ENCODE measurements at places on chromosomes 6 and 20. TPM values are rescaled to one million over a fixed set of nuclear protein-coding genes. Genes with fewer than 3 reads are reported as not detected.

Gene EYA2
- total RNA-seq, result 0.10 TPM

Gene HUS1B
- 0.98 TPM for total RNA-seq

Gene LGSN
- not detected for total RNA-seq

Gene CRIP3
- total RNA-seq, result not detected

DNA sequence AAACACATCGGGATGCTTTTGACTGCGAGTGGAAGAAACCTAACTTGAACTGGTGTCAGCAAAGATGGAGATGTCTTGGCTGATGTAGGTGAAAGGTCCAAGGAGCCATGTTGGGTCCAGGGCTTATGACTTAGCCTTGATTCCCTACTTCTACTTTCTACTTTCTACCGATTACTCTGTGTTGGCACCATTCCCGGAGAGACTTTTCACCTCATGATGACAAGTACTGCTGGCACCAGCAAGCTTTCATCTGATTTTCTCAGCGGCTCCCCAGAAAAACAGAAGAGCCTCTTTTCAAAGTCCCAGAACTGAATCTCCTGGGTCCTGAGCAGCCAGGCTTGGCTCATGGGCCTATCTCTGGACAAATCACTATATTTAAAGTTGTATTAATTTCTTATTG lies 4.9 kb upstream of the EDN3 start:
- DNase-seq, result no peak

DNA sequence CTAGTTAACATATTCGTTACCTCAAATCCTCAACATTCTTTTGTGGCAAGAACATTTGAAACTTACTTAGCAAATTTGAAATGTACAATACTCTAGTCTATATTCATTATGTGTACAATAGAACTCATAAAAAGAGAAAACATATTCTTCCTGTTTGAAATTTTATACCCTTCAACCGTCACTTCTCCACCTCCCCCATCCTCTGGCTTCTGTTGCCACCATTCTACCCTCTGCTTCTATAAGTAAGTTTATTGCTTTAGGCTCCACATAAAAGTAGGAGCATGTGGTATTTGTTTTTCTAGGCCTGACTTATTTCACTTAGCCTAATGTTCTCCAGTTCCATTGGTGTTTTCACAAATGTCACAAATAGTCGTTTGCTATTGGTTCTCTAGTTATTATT lies 205.3 kb downstream of the TENT5A start:
- DNase-seq, result no peak

DNA sequence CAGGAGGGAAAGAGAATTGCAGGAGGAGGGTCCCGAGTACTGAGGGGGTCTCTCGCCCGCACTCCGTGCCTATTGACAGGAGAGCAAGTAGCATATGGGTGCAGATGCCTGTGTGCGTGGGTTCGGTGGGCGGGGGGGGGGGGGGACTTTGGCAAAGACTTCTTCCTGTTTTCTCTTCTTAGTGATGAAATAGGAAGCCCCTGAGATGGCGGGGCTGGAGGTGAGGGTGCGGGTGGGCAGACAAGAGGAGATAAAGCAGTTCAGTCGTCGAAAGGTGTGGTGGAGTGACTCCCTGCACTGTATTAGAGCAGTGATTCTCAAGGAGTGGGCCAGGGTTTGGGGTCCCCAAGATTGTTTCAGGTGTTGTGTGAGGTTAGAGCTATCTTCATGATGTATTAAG lies 3.7 kb downstream of the NAA20 start:
- DNase-seq, result no peak

DNA sequence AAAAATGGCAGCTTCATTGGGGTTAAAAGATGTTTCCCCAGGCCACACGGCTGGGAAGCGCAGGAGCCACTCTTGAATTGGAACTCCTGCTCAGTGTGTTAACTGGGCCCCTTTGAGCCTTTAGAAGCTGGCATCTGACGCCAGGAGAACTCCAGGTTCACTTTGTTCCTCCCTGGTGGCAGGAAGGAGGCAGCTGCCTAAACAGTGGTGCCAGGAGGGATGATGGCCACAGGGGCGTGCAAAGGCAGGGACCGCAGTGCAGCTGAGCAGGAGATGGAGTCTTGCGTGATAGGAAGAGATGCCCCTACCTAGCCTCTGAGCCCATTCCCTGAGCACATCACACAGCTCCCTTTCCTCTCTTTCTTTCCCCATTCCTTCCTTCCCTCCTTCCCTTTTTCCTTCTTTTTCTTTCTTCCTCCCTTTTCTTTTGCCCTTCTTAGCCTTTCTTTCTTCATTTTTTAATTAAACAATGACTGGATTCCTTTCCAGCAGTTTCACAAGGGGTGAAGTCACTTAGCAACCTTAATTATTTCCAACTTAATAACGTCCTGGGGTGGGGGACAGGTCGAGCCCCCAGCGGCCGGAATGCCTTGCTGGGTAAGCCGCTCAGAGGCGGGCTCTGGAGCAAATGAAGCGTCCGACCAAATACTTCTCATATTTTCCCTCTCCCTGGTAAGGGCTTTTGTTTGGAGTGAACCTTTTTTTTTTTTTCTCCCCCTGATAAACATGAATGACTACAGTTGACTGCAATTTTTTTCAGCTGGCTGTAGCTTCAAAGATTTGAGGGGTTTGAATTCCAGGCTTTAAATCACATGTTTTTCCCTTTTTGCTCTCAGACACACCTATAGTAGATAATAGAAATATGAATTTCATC lies 20.8 kb upstream of the BMP7 start:
- no peak for DNase-seq

DNA sequence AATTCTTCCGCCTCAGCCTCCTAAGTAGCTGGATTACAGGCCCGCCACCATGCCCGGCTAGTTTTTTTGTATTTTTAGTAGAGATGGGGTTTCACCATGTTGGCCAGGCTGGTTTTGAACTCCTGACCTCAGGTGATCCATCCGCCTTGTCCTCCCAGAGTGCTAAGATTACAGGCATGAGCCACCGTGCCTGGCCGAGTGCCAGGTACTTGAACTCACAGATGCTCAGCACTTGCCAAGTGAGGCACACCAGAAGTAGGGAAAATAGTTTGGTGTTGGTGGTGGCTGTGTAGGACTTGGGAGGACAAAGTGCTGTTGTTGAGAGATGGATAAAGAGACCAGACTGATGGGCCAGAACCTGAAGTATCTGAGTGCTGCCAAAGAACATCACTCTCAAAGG lies 40.0 kb upstream of the MBOAT1 start:
- DNase-seq, result no peak

DNA sequence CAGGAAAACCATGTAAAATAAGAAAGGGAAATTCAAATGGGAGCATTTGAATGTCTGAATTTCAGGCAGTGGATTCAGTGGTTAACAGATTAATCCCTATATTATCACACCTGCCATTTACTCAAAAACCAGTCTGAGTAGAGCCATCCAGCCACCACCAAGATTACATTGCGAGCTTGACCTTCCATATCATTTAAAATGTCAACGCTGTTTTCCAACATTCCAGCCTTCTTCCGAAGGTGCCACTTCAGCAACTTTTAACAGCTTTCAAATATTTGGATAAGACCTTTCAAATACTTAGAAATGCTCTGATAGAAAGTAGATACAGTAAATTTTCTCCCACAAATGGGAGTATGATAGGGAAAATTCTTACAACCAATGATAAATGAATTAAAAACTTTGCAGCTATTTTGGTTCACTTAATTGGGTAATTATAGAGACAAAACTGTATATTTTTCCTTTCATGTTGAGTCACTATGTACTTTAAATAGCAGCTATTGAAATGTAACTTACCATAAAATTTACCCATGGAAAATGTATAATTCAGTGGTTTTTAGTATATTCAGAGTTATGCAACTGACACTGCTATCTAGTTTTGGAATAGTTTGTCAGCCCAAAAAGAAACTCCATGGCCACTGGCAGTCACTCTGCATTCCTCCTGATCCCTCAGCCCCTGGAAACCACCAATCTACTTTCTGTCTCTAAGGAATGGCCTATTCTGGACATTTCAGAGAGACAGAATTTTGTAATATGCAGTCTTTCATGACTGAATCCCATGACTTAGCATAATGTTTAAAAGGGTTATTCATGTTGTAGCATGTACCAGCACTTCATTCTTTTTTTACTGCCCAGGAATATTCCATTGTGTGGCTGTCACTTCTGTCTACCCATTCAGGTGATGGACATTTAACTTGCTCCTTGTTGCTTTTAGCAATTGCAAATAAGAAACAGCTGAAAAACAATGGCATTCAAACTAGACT lies 21.5 kb downstream of the EZR start:
- peak; percentile 44 for DNase-seq

- DNase-seq, result peak; percentile 24
Observed at GRCh38 chr6:37696841-37697662, 631 bp downstream of the MDGA1 start.

DNA sequence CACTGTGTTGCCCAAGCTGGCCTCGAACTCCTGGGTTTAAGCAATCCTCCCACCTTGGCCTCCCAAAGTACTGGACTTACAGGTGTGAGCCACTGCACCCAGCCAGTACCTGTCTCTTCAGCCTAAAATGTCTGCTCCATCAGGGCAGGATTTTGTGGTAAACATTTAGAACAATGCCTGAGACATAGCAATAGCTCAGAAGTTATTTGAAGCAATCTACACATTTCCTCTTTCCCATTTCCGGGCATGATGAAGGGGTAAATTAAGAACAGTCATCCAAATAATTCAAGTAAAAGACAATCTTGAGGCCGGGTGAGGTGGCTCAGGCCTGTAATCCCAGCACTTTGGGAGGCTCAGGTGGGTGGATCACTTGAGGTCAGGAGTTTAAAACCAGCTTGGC lies 69.0 kb upstream of the ZNF217 start:
- DNase-seq, result no peak

Measured in RPMI7951 (cell line).